ENCODE measurements at places on chromosomes 16 and 17. TPM values are rescaled to one million over a fixed set of nuclear protein-coding genes. Genes with fewer than 3 reads are reported as not detected.

DNA sequence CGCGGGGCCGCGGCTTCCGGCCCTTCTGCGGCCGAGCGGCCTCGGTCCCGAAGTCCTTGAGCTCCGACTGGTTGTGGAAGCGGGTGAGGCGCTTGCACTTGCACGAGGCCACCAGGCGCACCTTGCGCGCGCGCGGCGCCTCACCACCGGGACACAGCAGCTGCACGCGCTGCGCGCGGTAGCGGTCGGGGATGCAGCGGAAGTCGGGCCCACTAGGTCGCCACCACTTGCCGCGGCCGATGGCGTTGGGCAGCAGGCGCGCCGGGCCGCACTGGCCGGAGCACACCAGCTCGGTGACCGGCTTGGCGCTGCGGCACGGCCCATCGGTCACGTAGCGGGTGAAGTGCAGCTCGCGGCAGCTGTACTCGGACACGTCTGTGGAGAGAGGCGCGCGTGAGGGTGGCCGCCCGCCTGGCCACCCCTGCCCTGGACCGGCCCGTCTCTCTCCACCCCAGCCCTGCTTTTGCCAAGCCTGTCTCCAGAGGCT, 3.2 kb downstream of the SOST start:
- no peak for DNase-seq

- DNase-seq = no peak
Measured at GRCh38 chr16:48537275-48537674, 72.7 kb downstream of the N4BP1 start.

DNA sequence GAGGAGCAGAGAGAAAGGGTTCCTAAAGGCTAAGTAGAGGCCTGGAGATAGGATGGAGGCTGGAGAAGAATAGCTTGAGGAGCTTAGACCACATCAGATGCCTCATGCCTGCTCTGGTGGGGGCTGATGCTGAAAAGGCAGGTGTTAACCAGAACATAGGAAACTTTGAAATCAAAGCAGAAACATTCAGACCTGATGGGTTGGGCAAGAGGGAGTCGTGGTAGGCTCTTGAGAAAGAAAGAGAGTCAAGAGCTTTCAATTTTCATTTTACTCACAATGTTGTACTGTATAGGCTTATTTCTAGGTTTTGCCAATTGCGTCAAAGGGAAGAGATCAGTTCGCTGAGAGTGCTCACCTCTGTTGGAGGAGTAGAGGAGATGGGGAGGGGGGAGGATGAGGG, 406.6 kb upstream of the SALL1 start:
- DNase-seq = no peak

DNA sequence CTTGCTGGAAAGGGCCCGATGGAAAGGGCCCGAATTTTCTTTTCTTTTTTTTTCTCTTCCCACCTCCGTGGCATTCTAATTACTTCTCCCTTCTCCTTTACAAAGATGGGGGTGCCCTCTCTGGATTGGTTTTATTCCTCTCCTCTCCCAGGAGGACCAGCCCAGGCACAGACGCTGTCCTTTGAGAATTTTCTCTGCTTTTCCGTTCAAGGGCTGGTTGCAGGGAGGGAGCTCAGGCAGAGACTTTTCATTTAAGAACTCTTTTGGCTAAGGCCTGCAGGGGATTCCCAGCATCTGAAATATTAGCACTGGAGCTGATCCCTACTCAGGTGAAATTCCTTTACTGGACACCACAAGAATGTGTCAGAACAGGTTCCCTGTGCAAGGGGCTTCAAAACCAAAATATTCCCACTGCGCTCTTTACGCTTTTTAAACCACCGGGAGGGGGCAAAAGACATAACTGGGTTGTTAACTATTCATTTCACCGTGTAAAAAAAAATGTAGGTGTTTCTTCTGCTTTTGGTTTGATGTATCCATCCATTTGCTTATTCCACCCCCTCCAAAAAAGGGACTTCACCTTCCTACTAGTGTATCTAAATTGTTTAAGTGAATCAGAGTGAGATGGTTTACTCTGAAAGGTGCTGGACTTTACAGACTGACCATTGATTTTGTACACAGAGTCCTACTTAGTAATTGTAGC, 1.4 kb downstream of the NFAT5 start:
- DNase-seq = peak; percentile 67

DNA sequence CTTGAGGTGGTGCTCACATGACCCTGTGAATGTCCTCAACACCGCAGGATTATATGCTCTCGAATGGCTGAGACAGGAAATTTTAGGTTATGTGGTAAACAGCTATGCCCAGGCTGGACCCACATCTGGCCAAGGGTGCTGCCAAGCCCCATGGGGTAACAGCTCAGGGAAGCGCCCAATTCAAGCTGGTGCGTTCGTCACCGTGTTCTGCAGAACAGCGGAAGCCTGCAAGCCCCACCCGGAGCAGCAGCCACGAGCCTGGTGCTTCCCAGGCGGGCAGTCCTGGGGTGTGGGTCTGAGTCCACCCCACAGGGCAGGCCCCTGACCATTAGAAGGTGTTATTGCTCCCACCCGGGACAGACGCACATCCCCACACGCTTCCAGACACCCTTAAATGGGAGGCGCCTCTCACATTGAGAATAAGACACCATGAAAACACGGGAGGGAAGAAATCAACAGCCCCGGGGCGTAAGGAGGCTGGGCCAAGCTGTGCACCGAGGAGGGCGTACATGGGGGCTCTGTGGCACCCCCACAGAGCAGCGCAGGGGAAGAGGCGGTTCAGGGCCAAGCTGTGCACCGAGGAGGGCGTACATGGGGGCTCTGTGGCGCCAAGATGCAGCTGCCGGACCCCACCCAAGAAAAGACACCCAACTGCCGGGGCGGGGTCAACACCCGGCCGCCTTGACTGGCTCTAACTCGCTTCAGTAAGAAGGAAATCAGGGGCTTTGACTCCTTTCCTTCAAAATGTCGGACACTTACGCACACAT, 2.9 kb upstream of the CYBA start:
- DNase-seq = no peak

DNA sequence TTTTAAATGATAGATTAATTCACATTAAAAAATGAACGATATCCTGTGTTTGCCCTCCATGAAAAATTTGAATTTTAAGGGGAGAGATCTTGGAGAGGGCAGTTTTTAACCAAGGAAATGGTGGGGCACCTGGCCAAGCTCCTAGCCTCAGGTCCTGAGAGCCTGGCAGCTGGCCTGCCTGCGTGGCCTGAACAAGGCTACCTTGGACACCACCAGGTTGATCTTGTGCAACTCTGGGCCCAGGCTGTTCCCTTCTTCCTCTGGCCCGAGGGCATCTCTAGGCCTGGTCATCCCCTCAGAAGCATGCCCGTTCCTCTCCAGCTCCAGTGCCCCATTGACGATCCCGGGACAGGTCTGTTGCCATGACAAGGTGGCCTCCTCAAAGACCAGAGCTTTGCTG, 33.4 kb upstream of the LONP2 start:
- DNase-seq = no peak

DNA sequence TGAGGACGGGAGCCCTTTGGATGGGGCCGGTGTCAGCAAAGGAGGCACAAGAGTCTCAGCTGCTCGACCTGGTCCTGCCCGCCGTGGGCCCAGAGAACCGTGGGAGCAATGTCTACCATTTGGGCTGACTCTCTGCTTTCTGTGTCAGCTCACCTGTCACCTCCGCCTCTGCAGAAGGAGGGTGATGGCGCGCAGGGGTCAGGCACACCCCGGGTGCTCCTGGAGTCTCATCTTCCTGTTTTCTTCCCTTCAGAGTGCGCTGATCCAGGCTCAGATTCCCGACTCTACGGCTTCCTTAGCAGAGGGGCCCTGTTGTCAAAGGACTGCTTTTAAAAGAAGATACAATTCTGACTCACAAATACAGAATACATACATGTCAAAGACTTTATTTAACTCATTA, 167.1 kb downstream of the BANP start:
- no peak for DNase-seq

- DNase-seq = no peak
Measured at GRCh38 chr17:45386178-45386577, 46.5 kb downstream of the ARHGAP27 start.

DNA sequence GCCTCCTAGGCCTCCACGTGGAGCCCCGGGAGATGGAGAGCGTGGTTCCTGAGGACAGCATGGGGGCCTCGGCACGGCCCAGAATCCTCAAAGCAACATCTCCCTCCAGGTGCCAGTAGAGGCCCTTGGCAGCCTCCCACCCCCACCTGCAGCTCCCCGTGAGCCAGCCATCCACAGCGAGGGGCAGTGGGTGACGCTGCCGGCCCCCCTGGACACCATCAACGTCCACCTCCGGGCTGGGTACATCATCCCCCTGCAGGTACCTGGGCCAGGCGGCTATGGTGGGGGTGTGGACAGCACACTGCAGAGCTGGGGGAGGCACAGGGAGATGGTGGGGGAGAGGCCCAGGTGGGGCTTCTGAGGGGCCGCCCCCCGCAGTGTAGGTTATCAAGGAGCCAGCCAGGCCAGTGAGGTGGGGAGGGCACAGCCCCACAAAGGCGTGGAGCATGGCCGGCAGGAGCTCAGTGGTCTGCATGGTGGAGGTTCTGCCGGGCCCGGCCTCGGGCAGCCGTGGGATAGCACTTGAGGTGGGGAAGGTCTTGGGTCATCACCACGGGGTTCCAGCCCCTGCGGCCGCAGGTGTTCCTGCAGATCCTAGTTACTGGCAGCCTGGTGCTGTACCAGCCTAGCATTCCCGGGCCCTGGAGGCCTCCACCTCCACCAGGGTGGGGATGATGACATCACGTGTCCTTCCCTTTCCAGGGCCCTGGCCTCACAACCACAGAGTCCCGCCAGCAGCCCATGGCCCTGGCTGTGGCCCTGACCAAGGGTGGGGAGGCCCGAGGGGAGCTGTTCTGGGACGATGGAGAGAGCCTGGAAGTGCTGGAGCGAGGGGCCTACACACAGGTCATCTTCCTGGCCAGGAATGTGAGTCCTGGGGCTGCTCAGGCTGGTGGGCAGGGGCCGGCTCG, 16.4 kb downstream of the GAA start:
- no peak for DNase-seq

GRCh38 chr16:73792199-73793020, 504.2 kb upstream of the PSMD7 start:
- DNase-seq = no peak

DNA sequence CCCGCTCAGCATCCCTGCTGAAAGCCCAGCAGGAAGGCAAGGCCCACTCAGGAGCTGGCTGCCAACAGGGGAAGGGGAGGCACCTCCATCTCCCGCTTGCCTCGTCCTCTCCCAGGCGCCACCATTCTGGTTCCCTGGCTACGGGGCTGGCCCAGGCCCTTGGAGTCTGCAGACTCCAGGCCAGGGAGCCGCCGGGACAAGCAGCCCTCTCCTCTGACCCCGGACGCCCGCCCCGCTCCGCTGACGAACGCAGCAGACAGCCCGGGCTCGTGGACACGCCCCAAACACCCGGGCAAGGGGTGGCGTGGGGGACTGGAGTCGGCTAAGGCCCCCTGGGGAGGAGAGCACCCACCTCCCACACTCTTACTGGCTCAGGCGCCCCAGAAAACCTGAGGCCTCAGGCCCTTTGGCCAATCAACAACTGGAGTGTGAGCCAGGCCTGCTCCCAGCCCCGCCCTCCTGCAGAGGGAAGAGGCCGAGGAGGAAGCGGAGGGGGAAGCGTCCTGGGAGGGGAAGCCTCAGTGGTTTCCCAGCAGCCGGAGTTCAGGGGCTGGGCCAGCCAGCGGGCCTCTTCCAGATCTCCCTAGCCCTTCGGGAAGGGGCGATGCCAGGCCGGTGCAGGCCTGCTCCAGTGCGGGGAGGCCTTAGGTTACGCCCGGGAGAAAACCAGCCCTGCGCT, 4.2 kb downstream of the MNT start:
- DNase-seq = peak; percentile 97

GRCh38 chr16:61289141-61289540, 747.1 kb downstream of the CDH8 start:
- DNase-seq = no peak

GRCh38 chr17:55426851-55427586, 5.4 kb upstream of the MMD start:
- no peak for DNase-seq

DNA sequence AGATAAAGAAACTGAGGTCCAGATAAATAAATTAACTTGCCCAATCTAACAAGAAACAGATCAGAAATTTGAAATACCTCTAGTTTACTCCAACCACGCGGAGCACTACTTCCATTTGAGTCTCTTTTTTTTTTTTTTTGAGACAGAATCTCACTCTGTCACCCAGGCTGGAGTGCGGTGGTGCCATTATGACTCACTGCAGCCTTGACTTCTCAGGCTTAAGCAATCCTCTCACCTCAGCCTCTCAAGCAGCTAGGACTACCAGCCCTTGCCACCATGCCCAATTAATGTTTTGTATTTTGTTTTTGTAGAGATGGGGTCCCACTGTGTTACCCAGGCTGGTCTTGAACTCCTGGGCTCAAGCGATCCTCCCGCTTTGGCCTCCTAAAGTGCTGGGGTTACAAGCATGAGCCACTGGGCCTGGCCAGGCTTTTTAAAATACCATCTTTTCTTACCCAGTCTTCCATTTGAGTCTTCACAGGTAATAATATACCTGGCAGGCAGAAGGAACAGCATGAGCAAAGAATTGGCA, 3.3 kb upstream of the NACA2 start:
- DNase-seq = no peak

GRCh38 chr16:10098991-10099390, 83.2 kb downstream of the GRIN2A start:
- no peak for DNase-seq

- no peak for DNase-seq
Measured at GRCh38 chr17:19744492-19744891, 3.6 kb downstream of the ALDH3A1 start.

DNA sequence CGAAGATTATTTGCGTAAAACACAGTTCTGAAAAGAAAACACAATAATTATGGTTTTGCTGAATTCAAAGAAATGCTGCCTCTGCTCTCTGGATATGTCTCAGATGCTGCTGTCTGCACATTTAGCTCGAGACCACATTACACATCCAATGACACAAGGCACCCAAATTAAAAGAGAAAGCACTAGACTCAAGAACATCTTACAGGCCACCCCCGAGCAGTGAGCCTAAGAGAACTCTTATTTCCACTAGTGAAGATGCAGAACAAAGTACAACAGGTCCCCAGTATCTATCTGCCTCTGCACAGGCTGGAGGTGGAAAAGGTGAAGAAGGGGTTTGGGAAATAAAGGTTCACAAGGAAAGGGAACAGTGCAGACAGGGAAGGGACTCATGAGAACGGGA, 33.5 kb downstream of the GRB2 start:
- no peak for DNase-seq

DNA sequence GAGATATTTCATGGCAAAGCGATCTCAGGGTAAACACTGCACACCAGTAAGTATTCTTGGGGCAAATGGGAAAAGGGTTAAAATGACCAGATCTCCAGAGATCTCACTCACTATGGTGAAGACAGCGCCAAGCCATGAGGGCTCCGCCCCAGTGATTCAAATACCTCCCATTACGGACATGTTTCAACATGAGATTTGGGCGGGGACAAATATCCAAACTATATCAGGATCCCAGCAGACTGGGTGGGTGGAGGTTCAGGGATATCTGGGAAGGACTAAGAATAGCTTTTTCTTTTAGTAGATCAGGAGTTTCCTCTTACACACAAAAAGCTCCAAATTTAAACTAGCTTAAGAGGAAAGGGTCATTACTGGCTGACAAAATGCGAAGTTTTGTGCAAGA, 181.7 kb downstream of the WWOX start:
- no peak for DNase-seq

- DNase-seq = peak; percentile 97
Measured at GRCh38 chr16:84718-85406, 6.8 kb downstream of the MPG start.

- DNase-seq = no peak
Measured at GRCh38 chr17:77318491-77319210, 177.9 kb downstream of the SEC14L1 start.

GRCh38 chr17:65198653-65199382, 61.6 kb downstream of the RGS9 start:
- DNase-seq = peak; percentile 67

Gene KRT24
- total RNA-seq = not detected

Gene TBX2
- total RNA-seq = not detected

Gene NGFR
- not detected for total RNA-seq

Gene ZNF469
- total RNA-seq = 6.3 TPM

Gene ABCA10
- 1.7 TPM for total RNA-seq

Gene CD19
- total RNA-seq = not detected

Measured in endothelial cell of umbilical vein (primary cell).